ENCODE measurements at places on chromosomes 16 and 17.

- DNase-seq = no peak
Measured at GRCh38 chr17:4206962-4207361, 56.8 kb downstream of the ANKFY1 start.

GRCh38 chr17:21012736-21013135 is 30.1 kb downstream of the USP22 start:
- no peak for DNase-seq

GRCh38 chr16:68022278-68022727 is 729 bp downstream of the DDX28 start:
- no peak for DNase-seq

DNA sequence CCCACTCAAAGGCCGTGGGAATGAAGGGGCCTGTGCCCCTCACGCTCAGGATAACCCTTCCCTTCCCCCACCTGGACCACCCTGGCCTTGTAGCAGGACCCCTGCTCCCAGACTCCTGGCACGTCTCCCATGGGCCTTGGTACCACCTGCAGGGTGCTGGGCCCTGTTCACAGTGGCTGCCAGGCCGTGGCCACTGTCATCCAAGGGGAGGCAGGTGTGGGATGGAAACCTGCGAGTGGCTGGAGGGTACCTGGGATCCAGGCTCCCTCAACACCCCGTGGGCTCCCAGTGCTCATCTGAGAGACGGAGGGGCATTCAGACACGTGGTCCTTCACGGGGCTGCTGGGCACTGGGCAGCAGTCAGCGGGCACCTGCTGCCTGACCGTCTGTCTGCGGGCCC is 75.6 kb upstream of the CIBAR2 start:
- no peak for DNase-seq

DNA sequence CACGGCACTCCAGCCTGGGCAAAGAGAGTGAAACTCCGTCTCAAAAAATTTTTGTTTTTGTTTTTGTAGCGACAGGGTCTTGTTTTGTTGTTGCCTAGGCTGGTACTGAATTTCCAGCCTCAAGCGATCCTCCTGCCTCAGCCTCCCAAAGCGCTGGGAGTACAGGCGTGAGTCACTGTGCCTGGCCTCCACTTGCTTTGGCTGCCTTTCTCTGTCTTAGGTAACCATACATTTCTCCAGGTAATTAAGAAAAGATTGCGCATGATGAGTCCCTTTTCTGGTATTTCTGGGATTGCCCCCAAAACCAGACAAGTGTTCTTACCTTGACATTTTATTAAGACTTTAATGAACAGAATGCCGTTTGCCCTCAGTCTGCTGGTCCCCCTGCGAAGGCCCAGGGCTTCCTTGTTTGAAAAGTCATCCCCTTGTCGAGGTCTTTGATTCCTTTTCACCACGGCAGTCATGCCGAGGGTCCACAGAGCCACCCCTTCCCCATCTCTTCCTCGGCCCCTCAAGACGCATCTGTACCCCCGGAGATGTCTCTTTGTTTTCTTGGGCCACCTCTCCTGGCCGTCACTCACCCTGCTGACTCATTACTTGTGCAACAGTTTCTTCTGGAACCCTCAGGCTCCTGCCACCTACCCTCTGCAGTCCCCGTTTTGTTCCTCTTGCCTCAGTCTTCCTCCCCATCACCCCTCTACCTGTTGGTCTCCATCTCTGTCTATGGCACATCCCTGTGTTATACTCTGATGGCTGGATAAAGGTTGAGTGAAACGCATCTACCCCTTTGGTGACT is 151.0 kb downstream of the SEC14L1 start:
- DNase-seq = no peak

DNA sequence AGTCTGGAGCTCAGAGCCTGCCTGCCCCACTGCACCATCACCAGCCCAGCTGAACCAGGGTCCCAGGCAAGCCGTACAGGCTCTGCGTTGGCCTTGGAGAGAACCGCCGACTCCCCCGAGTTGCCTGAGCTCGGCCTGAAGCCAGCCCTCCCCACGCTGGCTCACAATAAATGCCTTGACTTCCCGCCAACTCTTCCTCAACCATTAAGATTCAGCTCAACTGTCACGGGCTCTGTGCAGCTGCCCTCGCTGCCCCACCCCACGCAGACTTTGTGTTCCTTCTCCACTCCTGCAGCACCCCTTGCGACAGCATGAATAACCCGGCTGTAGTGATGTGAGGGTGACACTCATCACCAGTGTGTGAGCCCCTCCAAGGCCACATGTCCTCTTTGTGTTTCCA is 4.8 kb upstream of the QPRT start:
- DNase-seq = no peak

DNA sequence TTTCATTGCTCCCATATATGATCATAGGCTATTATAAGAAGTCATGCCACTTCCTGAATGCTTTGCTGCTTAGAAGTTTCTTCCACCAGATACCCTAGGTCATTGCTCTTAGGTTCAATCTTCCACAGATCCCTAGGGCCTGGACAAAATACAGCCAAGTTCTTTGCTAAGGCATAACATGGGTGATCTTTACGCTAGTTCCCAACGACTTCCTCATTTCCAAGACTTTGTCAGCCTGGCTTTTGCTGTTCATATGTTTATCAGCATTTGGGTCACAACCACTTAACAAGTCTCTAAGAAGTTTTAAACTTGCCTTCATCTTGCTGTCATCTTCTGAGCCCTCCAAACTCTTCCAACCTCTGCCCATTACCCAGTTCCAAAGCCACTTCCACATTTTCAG is 20.1 kb upstream of the DLX3 start:
- DNase-seq = no peak

DNA sequence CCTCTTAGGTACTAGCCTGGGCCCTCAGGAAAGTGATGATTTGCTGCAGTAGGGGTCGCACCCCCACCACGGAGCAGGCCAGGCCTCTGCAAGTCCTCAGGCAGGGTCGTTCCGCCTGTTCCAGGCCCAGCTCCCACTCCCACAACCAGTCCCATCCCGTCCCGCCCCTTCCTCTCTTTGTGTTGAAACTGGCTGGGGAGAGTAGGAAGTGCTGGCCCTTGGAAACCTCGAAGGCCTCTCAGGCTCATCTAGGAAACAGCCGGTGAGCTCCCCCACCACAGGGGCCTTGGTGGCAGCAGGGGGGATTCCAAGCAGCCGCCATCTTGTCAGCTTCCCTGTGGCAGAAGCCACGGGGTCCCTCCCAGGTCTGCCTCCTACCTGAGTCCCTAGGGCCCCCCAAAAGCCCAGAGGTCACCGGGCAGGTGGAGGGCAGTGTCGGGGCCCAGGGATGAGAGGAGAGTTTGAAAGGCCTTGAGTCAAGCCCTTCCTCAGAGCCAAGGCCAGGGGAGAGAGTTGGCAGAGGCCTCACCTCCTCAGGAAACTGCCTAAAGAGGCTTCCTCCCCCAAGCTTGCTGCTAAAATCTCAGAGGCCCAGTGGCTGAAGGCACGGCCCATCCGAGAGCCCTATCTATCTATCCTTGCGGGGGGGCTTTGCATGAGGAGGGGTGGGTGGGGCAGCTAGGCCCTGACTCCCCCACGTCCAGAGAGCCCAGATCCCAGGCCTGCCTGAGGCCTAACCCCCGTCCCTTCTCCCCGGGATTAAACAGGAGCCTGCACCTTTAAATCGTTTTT is 22.2 kb downstream of the MMP15 start:
- DNase-seq = no peak

GRCh38 chr17:47717979-47718621 is 14.9 kb upstream of the TBX21 start:
- DNase-seq = no peak

DNA sequence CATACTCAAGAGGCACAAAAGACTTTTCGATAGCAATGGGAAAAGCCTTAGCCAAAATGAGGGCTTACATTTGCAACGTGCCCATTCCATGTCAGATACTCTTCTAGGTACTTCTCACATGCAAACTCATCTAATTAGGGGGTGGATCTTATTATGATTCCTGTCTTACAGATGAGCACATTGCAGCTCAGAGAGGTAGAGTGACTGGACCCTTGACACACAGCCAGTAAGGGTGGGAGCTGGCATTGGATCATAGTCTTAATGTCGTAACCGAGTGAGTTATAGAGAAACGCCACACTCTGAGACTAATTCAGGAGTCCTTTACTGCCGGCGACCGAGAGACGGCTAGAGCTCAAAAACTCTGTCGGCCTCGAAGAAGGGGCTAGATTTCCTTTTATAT is 78.8 kb upstream of the GRIN2A start:
- no peak for DNase-seq

DNA sequence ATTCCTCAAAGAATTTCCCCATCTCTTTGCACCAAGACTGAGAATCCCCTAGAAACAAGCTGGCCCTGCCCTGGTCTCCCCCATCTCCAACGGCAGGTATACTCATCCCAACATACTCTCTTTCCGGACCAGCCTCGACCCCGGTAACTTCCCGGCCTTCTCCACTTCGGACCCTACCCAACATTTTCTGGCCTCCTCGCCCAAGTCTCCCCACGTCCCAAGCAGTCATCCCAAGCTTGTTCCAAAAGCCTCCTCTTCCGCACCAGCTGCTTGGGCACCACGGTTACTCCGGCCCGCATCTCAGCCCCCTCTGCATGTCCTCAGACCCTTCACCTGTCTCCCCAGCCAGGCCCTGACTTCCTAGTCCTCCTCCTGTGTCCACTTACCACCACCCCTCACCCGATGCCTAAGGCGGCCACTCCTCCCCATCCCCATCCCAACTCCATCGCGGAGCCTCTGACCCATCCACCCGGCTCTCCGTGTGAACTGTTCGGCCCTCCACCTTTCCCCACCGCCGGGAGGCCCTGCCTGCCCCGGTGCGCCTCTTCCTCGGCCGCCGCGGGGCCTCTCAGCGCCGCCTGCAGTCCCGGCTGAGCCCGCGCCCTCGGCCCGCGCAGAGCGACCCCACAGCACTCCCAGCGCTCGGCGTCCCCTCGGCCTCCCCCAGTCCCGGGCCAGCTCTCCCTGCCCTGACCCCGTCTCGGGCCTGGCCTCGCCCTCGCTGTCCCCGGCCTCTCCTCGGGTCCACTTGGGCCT is 994 bp downstream of the PITPNA start:
- no peak for DNase-seq

GRCh38 chr16:8887952-8888560 is 5.9 kb downstream of the LITAFD start:
- DNase-seq = no peak

- no peak for DNase-seq
Measured at GRCh38 chr16:11957591-11958395, 7.2 kb upstream of the TNFRSF17 start.

- DNase-seq = no peak
Measured at GRCh38 chr17:69286257-69286656, 40.7 kb downstream of the ABCA5 start.

- DNase-seq = no peak
Measured at GRCh38 chr16:5465714-5466113, 368.1 kb upstream of the EEF2KMT start.

DNA sequence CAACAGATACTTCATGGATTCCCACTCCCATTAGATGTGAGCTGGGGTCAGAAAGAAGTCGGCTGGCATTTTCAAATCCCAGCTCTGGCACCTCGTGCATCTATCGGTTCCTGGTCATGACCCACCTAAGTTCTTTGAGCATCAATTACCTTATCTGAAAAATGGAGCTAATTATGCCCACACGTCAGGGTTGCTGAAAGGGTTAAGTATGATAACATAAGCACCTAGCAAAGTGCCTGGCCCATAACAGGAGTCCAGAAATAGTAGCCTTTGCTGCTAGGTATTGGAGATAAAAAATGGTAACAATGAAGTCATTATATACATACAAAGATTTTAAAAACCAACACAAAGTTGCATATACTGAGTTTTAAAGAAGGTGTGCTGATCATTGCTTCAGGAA is 14.1 kb upstream of the GNA13 start:
- no peak for DNase-seq

DNA sequence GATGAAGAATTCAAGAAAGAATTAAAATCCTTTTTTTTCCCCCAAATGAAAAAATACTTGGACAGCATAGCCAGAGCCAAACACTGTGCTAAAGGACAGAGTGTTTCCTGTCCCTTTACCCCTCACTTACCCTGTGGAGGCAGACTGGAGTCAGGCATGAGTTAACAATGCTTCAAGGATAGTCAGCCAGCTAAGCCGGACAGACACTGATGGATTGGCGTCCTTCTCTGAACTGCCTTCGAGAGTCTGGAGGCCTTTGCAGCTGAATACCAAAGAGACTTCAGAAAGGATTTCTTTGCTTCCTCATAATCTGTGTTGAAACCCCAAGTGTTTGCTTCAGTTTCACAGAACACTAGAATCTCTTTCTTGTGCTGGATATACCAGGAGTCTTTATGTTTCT is 4.6 kb downstream of the METTL9 start:
- DNase-seq = no peak

DNA sequence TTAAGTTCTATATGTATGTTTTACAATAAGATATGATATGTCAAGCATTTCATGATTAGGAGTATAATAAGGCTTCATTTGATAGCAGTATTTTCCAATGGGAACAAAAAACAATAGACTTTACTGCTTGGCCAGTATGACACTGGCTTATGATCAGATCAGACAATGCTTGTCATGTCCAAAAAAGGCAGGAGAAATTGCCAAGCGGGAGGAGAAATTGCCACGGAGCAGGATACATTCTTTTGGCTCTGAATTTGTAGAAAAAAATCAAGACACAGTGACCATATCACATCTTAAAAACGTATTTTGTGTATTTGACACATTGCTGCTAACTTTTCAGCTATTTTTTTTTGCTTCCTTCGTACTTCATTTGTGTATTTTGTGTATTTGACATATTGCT is 404.1 kb downstream of the CNTNAP4 start:
- no peak for DNase-seq

DNA sequence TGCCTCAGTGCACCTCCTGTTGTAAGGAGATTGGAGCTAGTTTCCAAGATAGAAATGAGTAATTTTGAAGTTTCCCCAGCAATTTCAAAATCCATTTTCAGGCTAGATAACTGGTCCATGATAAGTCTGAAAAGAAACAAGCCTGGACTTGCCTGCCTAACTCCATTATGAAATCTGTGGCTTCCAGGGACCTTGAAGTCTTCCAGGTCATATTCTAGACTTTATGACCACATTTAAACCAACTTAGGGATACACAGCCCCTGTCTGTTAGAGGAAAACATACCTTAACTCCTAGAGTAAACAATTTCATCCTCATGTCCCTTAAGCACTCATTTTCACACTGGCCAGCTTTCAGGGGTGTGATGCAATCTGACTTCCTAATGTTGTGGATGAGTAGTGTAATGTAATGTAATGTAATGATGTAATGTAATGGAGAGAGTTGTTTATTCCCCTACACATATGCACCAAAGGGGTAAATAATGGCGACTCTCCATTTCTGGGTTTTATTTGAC is 96.7 kb upstream of the FAM20A start:
- no peak for DNase-seq

GRCh38 chr17:29295420-29295819 is 1.5 kb upstream of the NUFIP2 start:
- DNase-seq = no peak

GRCh38 chr16:84677849-84678248 is 22.0 kb upstream of the USP10 start:
- DNase-seq = no peak
